ENCODE measurements at places on chromosomes 11 and 22.
A peak's percentile ranks its signal among the peaks of the same experiment; 100 is the strongest.

GRCh38 chr22:33579448-33580093, 340.7 kb downstream of the LARGE1 start:
- peak; percentile 2 for DNase-seq

GRCh38 chr22:40982482-40983385, 31.6 kb downstream of the RBX1 start:
- no peak for DNase-seq

DNA sequence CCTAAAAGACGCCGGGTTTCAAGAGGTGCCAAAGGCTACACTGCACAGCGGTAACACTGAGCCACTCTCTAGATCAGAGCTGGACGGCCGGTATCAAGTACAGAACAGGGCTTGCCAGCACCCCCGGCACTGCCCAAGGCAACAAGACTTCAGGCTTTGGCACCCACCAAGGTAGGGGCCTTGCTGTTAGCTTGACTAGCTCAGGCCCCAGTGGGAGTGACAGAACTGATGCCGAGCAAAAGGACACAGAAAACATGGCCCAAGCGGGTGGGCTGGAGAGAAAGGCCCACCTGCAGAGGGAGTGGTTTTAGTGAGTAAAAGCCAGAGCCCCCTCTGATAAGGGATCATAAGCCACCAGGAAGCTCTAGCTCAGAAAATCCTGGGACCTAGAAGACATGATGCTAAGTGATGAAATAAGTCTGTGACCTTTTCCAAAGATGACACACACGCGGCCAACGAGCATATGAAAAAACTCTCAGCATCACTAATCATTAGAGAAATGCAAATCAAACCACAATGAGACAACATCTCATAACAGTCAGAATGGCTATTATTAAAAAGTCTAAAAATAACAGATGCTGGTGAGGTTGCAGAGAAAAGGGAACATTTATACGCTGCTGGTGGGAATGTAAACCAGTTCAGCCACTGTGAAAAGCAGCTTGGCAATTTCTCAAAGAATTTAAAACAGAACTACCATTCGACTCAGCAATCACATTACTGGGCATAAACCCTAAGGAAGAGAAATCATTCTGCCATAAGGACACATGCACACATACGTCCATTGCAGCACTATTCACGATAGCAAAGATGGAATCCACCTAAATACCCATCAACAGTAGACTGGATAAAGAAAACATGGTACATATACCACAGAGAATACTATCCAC, 12.9 kb downstream of the EHD1 start:
- DNase-seq: peak; percentile 16

DNA sequence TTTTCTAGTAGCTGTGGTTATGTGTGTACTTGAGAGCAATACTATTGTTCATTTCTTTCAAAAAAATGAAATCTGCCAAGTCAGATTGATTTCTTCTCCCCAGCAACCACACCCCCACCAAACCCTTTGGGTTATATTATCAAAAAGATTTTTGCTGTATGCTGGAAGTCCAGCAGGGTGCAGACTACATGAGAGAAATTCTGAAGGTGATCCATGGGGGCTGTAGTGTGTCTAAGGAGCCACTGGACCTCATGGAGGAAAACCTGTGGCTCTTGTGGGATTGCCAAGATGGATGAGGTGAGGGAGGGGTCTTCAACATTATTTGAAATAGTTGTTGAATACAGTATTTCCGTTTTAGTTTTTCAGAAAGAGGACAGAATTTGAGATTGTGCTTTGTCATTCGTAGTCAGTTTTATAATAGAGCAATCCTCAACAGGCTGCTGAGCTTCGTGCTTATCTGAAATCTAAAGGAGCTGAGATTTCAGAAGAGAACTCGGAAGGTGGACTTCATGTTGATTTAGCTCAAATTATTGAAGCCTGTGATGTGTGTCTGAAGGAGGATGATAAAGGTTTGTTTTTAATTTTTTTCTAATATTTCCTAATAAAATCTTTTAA, 3.1 kb downstream of the EIF3M start:
- no peak for DNase-seq

GRCh38 chr22:21816787-21817496, 50.5 kb downstream of the MAPK1 start:
- DNase-seq: no peak

- DNase-seq: peak; percentile 50
Observed at GRCh38 chr11:122882189-122882856, at the start of gene JHY. Gene JHY, plus strand, starts transcription at chr11:122882759. Its CDS starts 3,091 bp downstream, at chr11:122885850.

GRCh38 chr11:122995526-122995925, 13.9 kb upstream of the BSX start:
- no peak for DNase-seq

GRCh38 chr11:83521647-83522596, 235.8 kb upstream of the CCDC90B start:
- DNase-seq: no peak

GRCh38 chr11:58659910-58660570, 37.6 kb downstream of the CNTF start:
- DNase-seq: no peak

- DNase-seq: peak; percentile 32
Observed at GRCh38 chr11:125514336-125515101, 18.5 kb upstream of the FEZ1 start.

DNA sequence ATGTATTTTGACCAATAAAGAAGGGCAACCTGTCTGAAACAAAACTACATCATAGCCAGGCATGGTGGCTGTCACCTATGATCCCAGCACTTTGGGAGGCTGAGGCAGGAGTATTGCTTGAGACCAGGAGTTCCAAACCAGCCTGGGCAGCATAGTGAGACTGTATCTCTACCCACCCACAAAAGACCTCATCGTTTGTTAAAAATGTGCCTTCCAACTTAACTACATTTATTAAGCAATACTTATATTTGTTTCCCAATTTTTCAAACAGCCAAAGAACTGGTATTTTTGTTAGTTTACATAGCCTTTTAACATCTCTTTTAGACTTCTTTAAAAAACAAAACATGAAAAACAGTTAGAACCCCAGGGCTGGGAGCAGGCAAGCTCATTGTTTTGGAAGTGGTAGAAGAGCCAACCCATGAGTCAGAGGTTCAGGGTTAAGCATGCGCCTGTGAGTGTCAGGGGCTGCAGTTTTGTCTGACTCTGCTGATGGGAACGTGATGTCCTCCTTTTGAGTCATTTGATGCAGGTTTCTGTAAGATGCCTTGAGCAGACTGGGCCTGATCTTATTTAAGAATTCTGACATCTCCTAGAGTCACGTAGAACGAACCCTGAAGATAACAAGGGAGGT, 53.9 kb upstream of the CRTAM start:
- DNase-seq: no peak

GRCh38 chr11:1682225-1682905, 14.6 kb upstream of the KRTAP5-6 start:
- no peak for DNase-seq

DNA sequence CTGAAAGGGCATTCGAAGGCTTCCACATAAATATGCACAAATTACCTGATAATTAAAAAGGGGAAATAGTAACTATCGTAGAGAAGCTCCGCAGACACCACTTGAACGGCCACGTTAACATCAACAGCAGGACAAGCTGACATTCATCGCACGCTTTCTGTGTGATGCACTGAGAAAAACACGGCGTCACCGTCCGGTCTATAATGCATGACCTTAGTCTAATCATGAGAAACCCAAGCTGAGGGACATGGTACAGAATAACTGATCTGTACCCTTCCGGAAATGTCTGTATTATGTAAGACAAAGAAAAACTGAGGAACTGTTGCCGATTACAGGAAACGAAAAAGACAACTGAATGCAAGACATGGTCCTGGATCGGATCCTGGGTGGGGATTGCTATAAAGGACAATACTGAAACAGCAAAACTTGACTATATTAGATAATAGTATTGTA, 678 bp upstream of the RANGAP1 start:
- DNase-seq: peak; percentile 32

DNA sequence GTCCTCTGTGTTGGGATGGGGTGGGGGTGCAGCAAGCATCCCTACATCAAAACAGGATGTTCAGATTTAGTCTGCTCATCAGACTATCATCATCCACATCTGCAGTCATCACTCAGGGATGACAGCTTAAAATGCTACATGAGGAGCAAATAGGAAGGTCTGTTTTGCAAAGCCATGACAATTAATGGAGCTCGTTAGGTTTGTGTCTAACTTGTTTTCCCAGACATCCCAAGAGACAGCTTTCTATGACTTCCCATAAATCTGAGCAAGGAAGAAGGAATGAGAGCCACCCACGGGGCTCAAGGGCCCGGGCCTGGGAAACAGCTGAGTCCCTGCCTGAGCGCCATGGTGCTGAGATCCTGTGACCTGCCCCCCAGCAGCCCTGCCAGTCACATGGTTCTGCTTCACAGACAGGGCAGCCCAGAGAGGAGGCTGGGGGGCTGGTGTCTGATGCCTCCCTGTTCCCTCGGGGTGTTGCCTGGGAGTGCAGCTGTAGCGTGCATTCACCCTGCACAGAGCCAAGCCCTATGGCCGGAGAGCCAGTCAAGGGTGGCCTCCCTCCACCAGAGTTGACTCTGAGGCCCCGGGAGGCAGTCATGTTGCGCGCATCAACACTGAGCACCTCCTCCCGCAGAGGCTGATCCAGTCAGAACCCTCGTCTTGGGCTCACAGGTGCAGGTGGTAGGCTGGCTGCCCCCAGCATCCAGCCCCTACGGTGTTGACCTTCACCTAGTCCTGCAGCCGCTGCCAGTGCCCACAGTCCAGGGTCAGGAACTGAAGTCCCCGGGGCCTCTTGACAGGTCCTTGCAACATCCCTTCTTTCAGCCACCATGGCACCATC, 12.1 kb downstream of the DERL3 start:
- no peak for DNase-seq

Measured in stimulated activated CD4-positive, alpha-beta T cell treated with anti-CD3 and anti-CD28 coated beads, Interleukin-4, amount 100 ng/mL, for 1 hour (primary cell).